Prostate gland (tissue), 2 donors: ENCODE measurements at places on chromosomes 12 and 14. TPM values are rescaled to one million over a fixed set of nuclear protein-coding genes. Genes with fewer than 3 reads are reported as not detected.

GRCh38 chr14:22070119-22070982, 396.7 kb upstream of the OR4E1 start:
- H3K27me3 ChIP-seq = no peaks in the 10 kb centered on the region
- no peak overlapping the region for H3K27ac ChIP-seq
- H3K4me3 ChIP-seq = no peak overlapping the region
- DNase-seq = no peak
- no peaks in the 10 kb centered on the region for H3K4me1 ChIP-seq
- no peaks in the 10 kb centered on the region for H3K36me3 ChIP-seq

- no peaks in the 10 kb centered on the region for H3K27me3 ChIP-seq
- no peak overlapping the region for H3K4me3 ChIP-seq
- no peak for DNase-seq
- H3K36me3 ChIP-seq = no peaks in the 10 kb centered on the region
Observed at GRCh38 chr14:90796329-90796728, 19.9 kb downstream of the TTC7B start.

DNA sequence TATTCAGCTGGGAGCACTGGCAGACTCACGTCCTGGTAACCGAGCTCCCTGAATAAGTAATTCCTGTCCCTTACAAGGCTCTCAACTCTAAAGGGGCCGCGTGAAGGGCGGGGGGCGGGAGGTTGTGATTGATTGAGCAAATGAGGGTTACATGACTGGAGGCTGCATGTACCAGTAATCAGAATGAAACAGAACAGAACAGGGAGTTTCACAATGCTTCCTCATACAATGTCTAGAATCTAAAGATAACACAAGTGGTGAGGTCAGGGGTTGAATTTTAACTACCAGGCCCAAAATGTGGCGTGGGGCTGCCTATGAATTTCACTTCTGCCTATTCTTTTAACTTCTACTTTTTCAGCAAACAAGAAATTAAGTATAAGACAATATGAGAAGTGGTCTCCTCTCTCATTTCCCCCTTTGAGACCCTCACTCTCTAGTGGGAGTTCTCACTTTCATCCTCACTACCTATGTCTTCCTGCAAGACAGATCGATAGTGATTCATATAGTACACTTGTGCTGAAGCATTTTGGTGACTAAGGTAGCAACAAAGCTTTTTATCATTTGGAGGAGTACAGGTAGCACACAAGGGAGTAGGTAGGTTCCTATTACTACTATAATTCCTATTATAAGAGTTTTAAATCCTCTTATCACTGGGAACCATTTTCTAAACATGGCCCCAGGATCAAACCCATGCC, 239.8 kb downstream of the KTN1 start:
- H3K4me3 ChIP-seq = no peak overlapping the region
- DNase-seq = no peak
- no peak overlapping the region for H3K27ac ChIP-seq
- no peaks in the 10 kb centered on the region for H3K27me3 ChIP-seq
- no peaks in the 10 kb centered on the region for H3K36me3 ChIP-seq

GRCh38 chr12:42469355-42470175, 120.0 kb downstream of the PRICKLE1 start:
- no peak overlapping the region for H3K4me3 ChIP-seq
- no peak overlapping the region for H3K27ac ChIP-seq
- H3K27me3 ChIP-seq = no peaks in the 10 kb centered on the region
- H3K36me3 ChIP-seq = no peaks in the 10 kb centered on the region
- H3K4me1 ChIP-seq = no peaks in the 10 kb centered on the region

DNA sequence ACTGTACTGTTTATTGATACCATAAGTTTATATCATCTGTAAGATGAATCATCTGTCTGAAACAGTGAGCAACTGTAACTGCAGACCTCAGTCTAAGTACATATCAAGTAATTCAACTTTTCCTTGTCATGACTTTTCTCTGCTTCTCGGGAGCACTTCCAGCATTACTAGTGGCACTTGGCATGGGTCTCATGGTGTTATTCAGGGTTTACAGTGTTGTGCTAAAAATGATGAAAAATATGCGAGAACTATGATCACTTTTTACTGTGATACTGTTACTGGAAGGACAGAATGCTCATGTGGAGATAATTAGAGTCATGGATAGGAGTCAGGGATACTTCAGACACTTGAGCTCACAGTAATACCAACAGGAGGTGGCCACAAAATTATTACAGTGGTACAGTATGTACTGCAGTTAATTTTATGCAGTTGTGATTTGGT, 8.3 kb downstream of the KTN1 start:
- H3K4me3 ChIP-seq = no peak overlapping the region
- no peak for DNase-seq
- no peaks in the 10 kb centered on the region for H3K4me1 ChIP-seq
- no peaks in the 10 kb centered on the region for H3K27me3 ChIP-seq
- no peaks in the 10 kb centered on the region for H3K36me3 ChIP-seq

DNA sequence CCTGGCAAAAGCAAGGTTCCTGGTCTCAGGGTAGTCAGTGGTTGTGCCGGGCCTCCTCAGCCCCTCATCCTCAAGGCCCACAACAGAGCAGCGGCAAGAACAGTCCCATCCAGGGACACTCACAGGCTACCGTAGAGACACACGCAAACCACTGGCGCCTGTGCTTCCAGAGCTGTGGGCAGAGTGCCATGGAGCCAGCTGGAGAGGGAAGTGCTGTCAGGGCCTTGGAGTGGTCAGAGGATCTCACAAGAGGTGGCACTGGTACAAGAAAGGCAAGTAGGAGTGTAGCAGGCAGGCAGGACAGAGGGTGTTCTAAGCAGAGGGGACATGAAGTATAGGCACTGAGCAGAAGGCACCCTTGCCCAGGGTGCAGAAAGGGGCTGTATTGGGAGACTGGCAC, 34.6 kb downstream of the ANKRD9 start:
- peak; percentile 33 for DNase-seq
- no peaks in the 10 kb centered on the region for H3K36me3 ChIP-seq
- no peaks in the 10 kb centered on the region for H3K27me3 ChIP-seq
- H3K27ac ChIP-seq = peak overlapping the region; percentile 22
- H3K4me3 ChIP-seq = no peak overlapping the region
- peaks cover 18% of the 10 kb centered on the region for H3K4me1 ChIP-seq

- no peaks in the 10 kb centered on the region for H3K27me3 ChIP-seq
- no peak for DNase-seq
- no peaks in the 10 kb centered on the region for H3K4me1 ChIP-seq
Observed at GRCh38 chr14:67749341-67750084, 47.8 kb downstream of the RDH12 start.

DNA sequence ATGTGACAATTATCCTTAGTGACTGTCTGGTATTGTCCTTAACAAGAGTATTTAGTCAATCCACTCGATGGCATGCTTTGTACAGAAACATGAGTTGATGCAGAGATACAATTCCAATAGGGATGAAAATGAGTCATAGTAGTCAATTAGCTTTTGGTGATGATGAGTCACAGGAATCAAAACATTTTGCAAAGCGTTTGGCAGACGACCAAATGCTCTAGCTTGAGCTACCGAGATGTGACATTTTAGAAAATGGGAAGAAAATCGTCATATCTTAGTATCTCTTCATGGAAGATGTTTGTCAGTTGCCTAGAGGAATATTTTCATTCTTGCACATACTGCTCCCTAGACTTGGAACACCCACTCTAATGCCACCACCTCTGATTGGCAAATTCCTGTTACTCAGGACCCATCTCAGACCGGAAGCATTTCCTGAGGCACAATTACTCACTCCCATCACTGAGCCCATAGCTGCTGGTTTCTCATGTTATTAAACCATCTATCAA, 95.0 kb downstream of the LMNTD1 start:
- H3K36me3 ChIP-seq = no peaks in the 10 kb centered on the region
- no peak for DNase-seq
- no peak overlapping the region for H3K27ac ChIP-seq
- no peak overlapping the region for H3K4me3 ChIP-seq
- H3K27me3 ChIP-seq = no peaks in the 10 kb centered on the region
- no peaks in the 10 kb centered on the region for H3K4me1 ChIP-seq

DNA sequence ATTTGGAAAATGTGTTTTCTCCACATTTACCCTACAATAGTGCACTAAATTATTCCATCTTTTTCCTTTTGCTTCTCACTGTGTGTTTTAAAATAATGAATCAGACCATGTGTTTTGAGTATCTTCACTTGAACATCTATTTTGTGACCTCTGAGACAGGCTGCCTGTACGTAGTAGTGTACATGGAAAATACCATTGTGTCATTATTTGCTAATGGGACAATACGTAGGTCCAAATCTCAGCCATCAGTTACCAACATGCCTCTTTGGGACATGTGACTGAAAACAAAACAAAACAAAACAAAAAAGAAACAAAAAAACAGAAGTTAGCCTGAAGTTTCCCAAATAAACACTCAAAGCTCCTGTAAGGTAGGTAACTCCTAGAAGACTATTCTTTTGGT, 7.1 kb upstream of the MYF6 start:
- H3K4me3 ChIP-seq = no peak overlapping the region
- H3K27ac ChIP-seq = no peak overlapping the region
- no peaks in the 10 kb centered on the region for H3K4me1 ChIP-seq
- no peak for DNase-seq

DNA sequence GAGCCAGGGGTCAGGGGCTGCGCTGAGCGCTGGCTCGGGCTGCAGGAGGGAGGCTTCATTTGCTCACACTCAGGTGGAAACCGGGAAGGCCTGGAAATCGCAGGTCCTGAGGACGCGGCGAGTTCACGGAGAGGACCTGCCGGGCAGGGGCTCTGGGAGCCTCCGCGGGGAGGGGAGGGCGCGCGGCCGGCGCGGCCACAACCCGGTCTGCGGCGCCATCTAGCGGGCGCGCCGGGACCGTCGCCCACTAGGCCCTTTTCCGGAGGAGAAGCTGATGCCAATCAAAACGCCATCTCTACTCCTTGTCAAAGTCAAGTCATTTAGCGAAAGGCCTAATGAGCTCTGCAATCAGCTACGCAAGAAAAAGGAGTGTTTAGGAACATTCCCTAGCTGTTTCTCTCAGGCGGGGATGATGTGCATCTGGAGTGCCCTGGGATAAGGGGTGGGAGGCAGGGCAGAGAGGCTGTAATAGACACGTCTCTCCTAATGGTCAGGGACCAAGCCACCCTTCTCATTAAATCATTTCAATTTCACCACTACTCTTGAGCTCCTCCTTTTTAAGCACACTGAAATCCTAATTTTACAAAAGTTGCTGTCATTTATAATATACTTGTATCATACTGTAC, 885.8 kb upstream of the TMEM132C start:
- DNase-seq = no peak
- no peak overlapping the region for H3K27ac ChIP-seq
- no peaks in the 10 kb centered on the region for H3K36me3 ChIP-seq
- no peaks in the 10 kb centered on the region for H3K27me3 ChIP-seq
- no peaks in the 10 kb centered on the region for H3K4me1 ChIP-seq
- no peak overlapping the region for H3K4me3 ChIP-seq

The LPAR5 gene
- 0.59 TPM for total RNA-seq

The RFLNA gene
- 13.7 TPM for total RNA-seq
